Cortex of kidney (tissue), 1 donor: ENCODE measurements at places on chromosomes 5 and 9.

DNA sequence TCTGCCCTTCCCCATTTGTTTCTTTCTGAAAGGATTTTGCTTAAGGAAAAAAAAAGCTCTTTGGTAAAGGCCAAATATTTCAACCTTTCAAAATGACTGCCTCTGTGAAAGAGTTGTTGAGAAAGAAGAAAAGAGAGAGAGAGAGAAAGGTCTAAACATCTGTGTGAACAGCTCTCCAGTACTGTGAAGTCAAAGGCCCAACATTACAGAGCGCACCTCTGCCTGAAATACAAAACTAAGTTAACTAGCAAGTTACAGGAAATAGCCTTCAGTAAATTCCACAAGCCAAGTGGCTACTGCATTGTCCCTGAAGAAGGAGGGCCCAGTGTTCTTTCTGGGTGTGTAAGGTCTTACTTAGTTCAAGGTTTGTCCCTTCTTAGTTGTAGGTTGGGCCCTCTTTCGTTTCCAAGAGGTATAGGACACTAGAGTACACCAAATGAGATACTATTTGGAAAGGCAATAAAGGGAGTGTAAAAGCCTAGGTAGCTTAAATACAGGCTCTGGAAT, 104.4 kb downstream of the THBS4 start:
- no peak for DNase-seq

GRCh38 chr5:172833686-172834414, at the start of gene ERGIC1:
Gene ERGIC1 (plus strand): TSS chr5:172834251. CDS start chr5:172834414, 163 bp downstream.
- no peak for DNase-seq

GRCh38 chr9:98927724-98928123, 16.0 kb upstream of the COL15A1 start:
- DNase-seq, result no peak

- DNase-seq, result no peak
These were observed 9.6 kb downstream of the EFNA5 start for GRCh38 chr5:107661038-107661649.

GRCh38 chr5:123810253-123810652, 298.3 kb downstream of the CSNK1G3 start:
- no peak for DNase-seq

GRCh38 chr9:133340256-133340655, 4.3 kb upstream of the SURF6 start:
- DNase-seq, result no peak

GRCh38 chr5:147554261-147554817, 44.5 kb upstream of the DPYSL3 start:
- no peak for DNase-seq

GRCh38 chr9:136098210-136098609, 3.1 kb upstream of the NACC2 start:
- no peak for DNase-seq

GRCh38 chr5:107668154-107669095, 2.3 kb downstream of the EFNA5 start:
- DNase-seq, result no peak

DNA sequence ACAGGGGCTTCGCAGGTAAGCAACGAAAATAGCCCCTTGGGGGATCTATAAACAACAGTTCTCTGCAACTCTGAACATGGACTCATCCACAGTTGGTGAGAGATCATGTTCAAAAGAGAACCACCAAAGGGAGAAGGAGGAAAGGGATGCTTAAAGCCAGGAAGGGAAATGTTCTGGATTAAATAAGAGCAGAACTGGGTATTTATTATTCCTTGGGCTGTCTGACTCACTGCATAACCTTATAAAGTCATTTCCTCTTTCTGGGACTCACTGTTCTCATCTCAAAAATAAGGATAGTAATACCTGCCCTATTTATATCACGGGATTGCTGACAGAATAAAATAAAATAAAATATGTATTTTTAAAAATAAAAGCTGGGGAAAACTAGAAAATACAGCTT, 11.2 kb upstream of the MARCHF3 start:
- no peak for DNase-seq

DNA sequence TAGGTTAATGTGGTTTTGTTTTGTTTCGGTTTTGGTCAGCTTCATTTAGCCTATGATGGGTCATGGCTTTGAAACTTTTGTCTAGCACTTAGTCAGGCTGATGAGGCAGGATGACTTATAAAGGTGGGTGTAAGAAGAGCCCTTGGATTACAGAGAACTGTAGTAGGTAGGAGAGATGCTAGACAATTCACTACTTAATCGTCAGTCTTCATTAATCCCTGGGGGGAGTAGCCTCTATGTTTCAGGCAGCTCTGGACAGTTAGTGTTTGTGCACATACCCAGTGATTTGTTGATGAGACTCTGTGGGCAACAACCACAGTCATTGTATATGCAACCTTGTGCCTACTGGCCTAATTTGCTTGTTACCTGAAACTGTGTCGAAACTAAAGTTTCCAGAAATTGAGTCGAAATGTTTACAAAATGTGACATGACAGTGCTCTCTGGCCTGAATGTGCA, 113.3 kb downstream of the MTREX start:
- no peak for DNase-seq

- no peak for DNase-seq
These were observed 40.3 kb upstream of the TNFAIP8 start for GRCh38 chr5:119315516-119315949.

DNA sequence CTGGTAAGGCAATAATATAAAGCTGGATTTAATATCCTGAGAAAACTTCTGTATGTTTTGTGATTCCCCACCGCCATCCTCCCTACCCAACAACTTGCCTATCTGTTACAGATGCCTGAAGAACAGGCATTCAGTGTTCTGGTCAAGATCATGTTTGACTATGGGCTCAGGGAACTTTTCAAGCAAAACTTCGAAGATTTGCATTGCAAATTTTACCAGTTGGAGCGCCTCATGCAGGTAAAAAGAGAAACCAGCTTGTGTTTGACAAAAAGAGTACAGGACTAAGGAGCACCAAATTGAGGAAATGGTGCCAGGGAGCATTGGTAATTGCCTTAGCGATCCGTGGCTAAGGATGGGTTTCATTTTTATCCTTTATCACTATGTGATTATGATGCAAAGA, 40.0 kb downstream of the GPR21 start:
- no peak for DNase-seq

- no peak for DNase-seq
These were observed 130.9 kb downstream of the GAS1 start for GRCh38 chr9:86816366-86816765.

DNA sequence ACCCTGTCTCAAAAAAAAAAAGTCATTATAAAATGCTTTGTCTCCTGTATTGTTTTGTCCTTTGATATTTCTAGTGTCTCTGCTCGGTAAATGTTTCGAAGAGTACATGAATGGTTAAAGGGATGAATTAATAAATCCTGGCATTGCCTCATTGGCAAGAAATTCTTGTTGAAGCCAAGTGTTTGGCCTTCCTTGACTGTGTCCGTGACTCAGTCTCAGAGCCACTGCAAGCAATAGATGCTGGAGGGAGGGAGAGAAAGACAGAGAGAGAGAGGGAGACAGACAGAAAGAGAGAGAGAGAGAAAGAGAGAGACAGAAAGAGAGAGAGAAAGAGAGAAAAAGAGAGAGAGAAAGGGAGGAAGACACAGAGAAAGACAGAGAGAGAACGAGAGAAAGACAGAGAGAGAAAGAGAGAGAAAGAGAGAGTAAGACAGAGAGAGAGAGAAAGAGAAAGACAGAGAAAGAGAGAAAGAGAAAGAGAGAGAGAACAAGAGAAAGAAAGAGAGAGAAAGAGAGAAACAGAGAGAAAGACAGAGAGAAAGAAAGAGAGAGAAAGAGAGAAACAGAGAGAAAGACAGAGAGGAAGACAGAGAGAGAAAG, 72.5 kb upstream of the RXRA start:
- no peak for DNase-seq

DNA sequence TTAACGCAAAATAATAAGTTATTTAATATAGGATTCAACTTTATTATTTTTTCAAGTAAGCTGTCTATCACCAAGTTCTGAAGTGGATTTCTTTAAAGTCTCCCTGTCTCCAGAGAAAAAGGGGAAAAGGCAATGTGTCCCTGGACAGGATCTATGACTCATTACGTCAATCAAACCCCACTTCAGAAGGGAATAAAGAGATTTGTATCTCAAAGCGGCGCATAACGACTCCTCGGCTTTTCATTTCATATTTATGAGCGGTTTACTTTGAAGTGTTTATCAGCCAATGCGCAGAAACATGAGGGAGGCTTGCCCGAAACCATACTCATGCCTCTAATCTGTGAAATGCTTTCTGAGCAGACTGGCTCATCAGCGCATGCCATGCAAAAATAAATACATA, 938.6 kb upstream of the WWC1 start:
- no peak for DNase-seq

GRCh38 chr5:138352071-138352721, at the start of gene KDM3B:
Gene KDM3B (plus strand): TSS chr5:138352685. CDS start chr5:138352796, 111 bp downstream.
- DNase-seq, result no peak

DNA sequence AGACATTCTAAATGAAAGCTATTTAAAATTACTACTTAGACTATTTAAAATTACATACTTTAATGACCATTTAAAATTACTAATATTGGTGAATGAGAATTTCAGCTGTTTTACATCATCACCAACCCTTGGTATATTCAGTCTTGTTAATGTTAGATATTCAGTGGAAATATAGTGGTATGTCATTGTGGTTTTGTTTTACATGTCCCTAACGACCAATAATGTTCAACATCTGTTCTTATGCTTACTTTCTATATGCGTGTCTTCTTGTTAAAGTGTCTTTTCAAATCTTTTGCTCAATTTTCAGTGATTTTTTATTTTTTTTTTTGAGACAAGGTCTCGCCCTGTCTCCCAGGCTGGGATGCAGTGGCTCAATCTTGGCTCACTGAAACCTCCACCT, 279.3 kb upstream of the TARS1 start:
- no peak for DNase-seq

GRCh38 chr9:110950041-110950645, 88.1 kb downstream of the LPAR1 start:
- DNase-seq, result no peak

DNA sequence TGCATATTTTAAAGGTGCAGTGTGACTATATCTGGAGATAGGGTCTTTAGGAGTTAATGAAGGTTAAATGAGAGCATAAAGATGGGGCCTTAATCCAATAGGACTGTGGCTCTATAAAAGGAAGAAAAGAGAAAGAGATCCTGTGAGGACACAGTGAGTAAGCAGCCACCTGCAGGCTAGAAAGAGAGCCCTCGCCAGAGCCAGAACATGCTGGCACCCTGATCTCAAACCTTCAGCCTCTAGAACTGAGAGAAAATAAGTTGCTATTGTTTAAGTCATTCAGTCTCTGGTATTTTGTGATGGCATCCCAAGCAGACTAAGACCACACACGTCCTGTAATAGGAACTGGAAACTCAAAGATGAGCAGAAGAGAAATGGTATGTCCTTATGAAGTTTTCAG, 41.0 kb downstream of the RNF180 start:
- no peak for DNase-seq

DNA sequence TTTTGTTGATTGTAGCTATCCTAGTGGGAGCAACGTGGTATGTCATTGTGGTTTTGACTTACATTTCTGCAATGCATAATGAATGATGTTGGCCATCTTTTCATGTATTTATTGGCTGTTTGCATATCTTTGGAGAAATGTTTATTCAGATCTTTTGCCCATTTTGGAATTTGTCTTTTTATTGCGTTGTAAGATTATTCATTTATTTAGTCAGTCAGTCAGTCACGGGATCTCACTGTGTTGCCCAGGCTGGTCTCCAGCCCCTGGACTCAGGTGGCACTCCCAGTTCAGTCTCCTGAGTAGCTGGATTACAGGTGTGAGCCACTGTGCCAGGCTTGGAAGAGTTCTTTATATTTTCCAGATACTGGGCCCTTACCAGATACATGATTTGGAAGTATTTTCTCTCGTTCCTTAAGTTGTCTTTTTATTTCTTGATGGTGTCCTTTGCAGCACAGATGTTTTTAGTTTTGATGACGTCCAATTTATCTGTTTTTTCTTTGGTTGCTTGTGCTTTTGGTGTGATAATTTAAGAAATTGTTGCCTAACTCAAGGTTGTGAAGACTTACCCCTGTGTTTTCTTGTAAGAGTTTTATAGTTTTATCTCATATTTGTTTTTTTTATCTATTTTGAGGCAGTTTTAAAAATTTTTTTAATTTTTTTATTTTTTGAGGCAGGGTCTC, 67.1 kb downstream of the EHMT1 start:
- no peak for DNase-seq
